ENCODE measurements at places on chromosomes 12 and 14.

DNA sequence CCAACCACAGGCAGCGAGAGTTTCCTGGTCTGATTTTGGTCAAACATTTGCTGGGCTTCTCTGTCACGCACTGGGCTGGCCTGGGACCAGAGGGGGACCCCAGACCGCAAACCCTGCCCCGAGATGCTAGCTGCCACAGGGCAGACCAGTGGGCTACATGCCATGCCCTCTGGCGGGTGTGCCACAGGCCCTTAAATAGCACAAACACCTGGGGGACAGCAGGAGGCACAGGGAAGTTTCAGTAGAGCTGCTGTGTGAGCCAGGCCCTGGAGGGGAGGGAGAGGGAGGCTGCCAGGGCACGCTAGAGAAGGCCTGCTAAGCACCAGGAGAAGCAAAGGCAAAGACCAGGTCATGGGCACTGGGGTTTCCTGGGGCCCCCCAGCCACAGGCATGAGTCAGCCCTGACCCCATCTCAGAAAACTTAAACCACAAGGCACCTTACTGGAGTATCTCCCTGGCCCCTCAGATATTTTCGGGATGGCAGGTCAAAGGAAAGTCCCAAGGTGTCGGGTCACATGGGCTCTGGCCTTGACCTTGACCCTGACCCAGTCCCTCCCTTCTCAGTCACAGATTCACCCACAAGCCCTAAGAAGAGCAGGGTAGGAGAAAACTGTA lies 29.2 kb downstream of the ITPK1 start:
- no peak for DNase-seq

GRCh38 chr12:70892593-70892992 lies 27.9 kb downstream of the PTPRR start:
- DNase-seq: no peak

GRCh38 chr14:75121552-75121951 lies 5.3 kb downstream of the NEK9 start:
- DNase-seq: no peak

- DNase-seq: no peak
These were observed 41.6 kb downstream of the ACACB start for GRCh38 chr12:109157986-109158385.

- DNase-seq: no peak
These were observed 630.0 kb upstream of the LMO3 start for GRCh38 chr12:17235996-17236395.

GRCh38 chr12:131046813-131047788 lies 93.4 kb downstream of the ADGRD1 start:
- no peak for DNase-seq

DNA sequence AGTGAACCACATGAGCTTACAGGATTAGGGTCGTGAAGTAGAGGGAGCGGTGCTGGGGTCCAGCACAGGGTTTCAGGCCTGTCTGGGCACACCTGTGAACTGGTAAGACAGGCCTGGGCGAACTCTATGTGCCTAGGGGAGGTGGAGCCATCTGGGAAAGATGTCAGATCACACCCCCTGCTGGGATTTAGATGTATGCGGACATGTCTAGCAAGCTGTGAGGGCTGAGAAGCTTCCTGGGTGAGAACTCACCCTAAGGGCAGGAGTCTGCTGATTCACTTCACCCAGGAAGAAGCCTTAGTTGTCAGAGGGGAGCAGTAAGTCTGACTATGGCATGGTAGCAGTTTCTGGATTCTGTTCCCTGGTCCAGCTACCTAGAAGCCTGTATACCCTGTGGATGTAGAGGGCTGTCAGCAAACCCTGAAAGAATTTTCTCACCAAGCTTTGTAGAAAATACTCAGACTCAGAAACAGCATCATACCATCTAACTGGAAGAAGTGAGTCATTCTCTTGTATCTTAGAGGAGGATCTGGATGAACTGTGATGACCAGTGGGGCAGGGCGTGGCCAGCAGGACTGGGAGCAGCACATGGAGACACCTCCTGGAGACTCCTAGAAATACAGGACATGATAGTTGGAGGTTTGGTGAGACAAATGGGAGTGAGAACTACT lies 11.2 kb upstream of the PYGL start:
- peak; percentile 92 for DNase-seq

GRCh38 chr12:20555771-20556170 lies 139.4 kb upstream of the SLCO1C1 start:
- no peak for DNase-seq

- DNase-seq: no peak
These were observed 3.4 kb downstream of the TXNRD1 start for GRCh38 chr12:104218935-104219334.

DNA sequence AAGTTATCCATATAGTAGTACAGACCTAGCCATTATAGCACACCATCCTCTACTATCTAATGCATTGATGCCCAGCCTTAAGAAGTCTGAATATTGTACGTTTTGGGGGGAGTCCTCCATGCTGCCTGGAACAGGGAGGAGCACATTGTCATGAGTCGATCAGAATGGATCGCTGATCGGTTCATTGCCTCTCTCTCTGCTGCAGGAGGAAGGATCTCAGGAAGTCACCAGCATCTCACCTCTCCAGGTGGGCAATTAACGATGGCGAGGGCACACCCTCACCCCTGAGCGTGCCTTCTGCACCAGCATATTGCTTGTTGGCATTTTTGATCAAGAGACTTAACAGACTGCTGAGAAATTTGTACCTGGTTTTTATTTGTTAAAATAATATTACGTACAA lies 11.5 kb downstream of the CCND2 start:
- no peak for DNase-seq

DNA sequence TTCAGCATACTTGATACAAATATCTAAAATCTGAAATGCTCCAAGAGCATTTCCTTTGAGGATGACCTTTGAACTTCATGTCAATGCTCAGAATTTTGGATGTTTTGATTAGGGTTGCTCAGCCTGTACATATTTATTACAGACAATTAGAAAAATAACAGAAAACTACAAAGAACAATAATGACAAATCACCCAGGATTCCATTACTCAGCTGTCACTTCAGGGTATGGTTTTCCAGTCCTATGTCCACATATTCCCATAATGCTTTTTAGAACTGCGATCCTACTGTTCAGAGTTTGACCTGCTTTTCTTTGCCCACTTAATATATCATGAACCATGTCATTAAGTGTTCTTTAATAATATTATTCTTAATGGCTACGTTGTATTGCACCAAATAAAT lies 11.4 kb downstream of the DLGAP5 start:
- DNase-seq: no peak

DNA sequence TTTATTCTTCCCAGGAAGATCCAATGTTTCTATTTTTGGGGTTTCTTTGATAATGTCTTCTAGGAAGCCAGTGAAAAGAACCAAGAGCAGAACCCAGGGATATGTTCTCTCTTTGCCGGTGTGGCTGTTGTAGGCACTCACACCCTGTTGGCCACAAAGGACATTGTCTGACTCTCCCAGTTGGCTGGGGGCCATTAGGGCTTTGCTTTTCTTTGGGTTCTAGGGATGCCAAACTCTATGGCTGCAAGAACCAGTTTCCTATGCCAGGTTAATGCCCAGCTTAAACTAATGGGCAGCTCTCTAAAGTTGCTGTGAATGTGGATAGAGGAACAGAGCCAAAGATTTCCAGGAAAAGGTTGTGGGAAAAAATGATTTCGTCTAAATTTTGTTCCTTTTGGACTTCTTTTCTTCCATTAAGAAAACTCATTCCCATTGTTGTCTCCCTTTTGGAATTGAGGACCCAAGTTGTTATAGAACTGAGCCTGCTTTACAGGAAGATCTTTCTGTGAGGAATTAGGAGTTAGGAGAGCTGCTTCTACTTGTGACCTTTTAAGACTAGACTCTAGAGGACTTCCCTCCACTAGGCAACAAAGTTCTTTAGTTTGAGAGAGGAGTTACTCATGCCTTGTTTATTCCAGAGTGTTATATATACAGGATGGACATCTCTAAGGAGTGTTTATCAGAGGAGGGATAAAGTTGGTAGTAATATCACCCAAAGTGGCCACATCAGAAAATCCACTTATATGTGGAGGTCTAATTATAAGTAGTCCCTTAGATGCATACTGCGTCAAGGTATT lies 13.1 kb downstream of the COPZ1 start:
- DNase-seq: no peak

- no peak for DNase-seq
These were observed 47.3 kb downstream of the PRKAB1 start for GRCh38 chr12:119715268-119715620.

DNA sequence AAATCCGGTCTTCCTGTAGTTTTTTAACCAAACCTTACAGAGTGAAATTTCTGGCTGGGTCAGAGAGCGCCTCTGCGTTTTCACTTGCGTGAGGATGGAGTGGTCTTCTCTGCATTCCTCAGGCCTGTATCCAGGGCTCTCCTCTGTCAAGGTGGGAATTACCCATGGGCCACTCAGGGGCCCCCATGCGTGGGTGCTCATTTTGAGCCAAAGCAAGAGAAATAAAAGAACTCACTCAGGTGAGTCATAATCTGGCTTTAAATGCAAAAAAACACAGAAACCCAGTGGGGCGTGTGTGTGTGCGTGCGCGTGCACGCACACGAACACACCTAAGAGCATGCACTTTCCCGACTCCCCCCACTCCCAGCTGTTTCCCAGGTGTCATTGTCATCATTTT lies 104.0 kb upstream of the PWP1 start:
- DNase-seq: no peak

DNA sequence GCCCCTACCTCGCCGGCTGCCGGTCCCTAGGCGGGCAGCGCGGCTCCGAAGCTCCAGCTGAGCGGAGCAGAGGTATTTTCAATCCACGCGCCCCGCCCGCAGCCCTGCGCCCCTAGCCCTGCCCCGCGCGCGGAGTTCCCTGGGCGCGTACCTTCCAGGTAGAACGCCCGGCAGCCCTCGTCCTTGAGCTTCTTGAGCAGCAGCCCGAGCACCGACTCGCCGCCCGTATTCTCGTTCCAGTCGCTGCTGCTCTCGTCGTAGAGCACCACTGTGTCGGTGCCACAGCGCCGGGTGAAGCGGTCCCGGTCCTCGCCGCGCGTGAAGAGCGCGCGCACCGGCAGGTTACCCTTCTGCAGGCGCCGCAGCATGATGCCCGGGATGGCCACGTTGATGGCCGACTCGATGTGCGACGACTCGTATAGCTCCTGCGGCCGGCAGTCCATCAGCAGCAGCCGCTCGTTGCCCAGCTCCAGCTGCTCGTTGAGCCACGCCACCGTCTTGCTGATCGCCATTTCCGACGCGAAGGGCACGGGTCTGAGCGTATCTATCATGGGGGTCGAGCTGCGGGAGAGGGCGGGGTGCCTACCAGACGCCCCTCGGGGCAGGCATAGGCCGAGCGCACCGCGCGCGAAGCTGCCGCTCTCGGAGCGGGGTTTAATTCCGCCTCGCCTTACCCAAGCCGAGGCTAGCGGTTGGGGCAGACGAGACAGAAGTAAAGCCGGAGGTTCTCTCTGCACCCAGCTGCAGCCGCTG lies 636 bp downstream of the DUSP6 start:
- no peak for DNase-seq

GRCh38 chr14:68013326-68013725 lies 193.7 kb downstream of the RAD51B start:
- DNase-seq: no peak

GRCh38 chr14:74511966-74512830 lies 18.6 kb downstream of the ISCA2 start:
- no peak for DNase-seq

DNA sequence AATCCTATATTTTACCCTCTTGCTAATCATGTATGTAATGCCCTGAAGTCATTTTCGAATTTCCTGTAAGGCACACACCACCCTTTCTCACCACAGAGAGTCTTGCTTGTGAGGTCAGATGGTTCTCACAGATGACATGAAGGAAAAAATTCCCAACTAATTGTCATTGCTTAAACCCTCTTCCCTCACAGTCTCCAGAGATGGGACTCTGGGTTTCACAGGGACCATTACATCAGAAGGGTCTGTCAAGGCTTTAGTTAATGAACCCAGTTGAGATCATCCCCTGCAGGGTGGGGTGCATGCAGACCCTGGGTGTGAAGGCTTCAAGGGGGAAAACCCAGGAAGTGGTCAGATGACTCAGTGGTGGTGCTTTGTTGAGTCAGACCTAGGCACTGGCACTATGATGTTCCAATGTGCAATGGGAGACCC lies 229.6 kb downstream of the BCAT1 start:
- DNase-seq: no peak

GRCh38 chr12:28253161-28253641 lies 62.9 kb downstream of the CCDC91 start:
- DNase-seq: no peak

DNA sequence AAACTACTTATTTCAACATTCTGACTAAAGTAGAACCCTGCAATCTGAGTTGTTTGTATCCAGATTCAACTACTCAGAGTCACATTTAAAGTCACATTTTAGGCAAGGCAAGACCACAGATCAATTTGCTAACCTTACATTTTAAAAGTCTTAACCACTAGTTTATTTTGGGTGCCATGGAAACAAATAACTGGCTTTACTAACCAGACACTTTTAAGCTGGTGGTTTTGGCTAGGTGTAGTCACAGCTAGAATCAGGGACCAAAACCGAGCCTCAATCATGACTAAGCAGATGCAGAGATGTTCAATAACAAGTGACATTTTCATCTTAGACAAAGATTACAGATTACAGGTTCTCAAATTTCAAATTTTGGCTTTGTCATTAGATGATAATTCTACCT lies 115.3 kb downstream of the PDE6H start:
- no peak for DNase-seq

All from GM04504 (cell line).